Glutamatergic neuron (in vitro differentiated cells): ENCODE measurements at places on chromosomes 7 and 10. TPM values are rescaled to one million over a fixed set of nuclear protein-coding genes. Genes with fewer than 3 reads are reported as not detected.

DNA sequence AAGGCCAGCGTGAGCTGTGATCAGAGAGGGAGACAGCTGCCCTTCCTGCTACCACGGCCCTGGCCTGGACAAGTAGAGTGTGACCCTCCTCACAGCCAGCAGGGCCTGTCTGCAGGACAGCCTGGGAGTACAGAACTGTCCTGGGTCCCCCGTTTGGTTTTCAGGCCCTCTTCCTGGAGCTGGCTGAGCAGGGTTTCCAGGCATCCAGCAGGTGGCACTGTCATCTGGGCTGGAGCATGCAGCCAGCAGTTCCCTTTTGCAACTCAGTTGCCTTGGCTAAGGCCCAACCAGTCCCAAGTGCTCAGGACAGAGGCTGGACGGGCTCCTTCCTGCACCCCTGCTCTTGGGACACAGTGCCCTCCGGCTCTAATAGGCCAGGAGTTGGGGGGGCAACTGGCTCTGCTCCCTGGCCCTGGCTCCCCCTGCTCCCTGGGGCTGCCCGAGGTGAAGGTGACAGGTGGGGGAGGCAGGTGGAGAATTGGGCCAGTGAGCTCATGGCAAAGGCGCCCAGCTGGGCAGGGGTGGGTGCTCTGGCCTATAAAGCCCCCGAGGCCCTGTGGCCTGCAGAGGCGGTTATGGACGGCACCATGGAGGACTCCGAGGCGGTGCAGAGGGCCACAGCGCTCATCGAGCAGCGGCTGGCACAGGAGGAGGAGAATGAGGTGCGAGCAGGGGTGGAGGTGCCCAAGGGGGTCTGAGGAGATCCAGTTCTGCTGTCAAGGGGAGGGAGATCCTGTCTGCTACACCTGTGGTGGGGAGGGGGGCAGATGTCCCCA, at the start of gene ANKRD2:
ANKRD2 (plus strand) TSS at position 566 of the 776 bp plus-strand sequence; CDS start at position 576, 10 bp downstream.
- peak; percentile 82 for DNase-seq

GRCh38 chr10:110625356-110625894, 18.7 kb upstream of the RBM20 start:
- DNase-seq, result no peak

- no peak for DNase-seq
Measured at GRCh38 chr10:102555781-102556328, 52.1 kb downstream of the SUFU start.

The PRKCQ gene
- 1.3 TPM for total RNA-seq

The CPN1 gene
- not detected for total RNA-seq

DNA sequence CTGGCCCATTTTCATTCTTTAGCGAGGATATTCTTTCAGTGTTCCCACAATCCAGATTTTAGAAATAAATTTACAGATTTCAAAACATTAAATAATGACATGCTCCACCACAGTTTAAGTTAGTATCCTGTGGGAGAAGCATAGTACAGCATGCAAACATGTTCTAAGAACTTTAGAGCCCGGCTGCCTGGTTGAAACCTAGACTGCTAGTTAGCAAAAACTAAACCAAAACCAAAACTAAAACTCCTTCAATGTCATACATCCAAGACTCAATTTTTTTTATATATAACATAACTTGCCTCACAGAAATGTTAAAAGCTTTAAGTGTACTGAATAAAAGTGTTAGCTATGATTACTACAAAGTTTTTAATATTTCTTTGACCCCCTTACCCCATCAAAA, 17.0 kb downstream of the TRA2A start:
- no peak for DNase-seq

DNA sequence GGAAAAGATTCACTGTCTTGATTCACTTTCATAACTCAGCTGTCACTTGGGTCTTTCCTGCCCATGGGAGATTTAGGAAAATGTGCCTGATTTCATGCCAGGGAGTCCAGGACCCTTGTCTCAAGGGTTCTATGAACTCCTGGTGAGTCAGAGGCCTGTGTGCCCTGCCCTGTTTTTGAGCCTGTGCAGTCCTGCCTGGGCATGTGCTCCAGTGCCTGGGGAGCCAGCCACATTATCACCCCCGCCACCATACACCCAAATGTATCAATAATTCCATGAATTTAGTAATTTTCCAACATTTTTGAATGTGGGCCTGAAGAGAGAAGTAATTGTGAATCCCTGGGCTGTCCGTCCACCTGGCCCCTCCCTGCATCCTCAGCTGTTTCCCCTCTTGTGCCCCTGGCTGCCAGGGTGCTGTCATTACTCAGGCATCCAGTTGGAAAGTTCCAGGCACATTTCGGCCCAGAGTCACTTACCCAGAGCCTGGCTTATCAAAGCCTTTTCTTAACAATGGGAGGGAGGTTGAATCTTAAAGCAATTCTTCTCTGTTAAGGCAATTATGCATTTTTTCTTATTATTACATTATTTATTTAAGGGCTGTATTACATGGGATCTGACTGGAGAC, 287.8 kb upstream of the CDC14C start:
- no peak for DNase-seq

DNA sequence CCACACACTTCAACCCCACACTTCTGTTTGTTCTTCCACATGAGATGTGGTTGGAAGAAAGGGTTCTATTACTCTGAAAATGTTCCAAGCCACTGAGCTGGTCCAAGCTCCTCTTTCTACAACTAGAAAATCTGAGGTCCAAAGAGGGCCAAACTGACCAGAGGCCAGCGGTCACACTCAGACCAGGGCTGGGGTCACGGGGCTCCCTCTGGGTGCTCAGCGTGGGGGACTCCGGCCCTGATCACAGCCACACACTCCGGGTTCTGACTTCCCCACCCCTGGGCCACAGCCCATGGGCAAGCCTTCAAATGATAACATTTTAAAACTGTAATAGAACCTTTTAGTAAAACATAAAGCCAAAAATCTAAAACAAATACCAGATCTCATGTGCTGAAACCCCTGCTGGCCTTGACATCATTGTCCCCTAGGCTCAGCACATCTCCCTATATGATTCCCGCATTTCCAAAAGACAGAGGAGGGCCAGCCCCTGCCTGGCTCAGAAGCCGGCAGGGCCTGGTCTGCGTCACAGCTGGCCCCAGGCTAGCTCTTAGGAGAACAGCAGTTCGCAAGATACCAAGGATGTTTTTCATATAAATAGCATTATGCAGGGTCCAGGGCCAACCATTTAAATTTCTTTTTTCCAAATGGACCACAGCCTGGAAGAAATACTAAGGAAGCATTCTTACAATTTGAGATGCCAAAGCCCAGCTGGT, 3.3 kb downstream of the CRYGN start:
- DNase-seq, result no peak

- DNase-seq, result peak; percentile 20
Measured at GRCh38 chr10:131961047-131961776, 20.5 kb downstream of the BNIP3 start.

GRCh38 chr7:43647339-43647672, 64.4 kb downstream of the STK17A start:
- DNase-seq, result peak; percentile 47

DNA sequence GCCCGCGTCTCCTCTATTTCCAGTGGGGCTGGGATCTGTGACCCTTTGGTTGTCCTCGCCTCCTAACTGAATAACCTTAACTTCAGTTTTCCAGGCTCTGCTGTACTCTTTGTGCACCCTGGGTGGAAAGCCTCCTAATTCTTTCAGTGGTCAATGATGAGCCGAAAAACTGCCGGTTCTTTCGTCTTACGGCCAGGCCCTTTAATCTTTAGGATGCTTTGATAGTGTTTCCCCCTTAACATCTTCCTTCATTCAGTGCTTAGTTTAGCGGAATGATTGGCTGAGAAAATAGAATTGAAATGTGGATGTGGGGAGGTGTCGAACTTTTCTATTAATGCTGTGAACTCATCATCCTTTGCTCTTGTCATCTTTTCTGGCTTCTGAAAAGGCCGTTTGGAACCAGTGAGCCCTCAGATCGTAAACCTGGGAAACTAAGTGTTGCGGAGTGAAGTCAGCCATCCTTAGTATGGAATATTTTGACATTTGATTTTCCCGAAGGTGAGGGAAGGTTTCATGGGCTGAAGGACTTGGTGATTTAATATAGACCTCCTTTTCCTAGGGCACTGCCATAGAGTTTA, 847 bp downstream of the GARS1 start:
- DNase-seq, result no peak

- DNase-seq, result no peak
Measured at GRCh38 chr10:132611026-132611910, 73.7 kb downstream of the INPP5A start.

The GDI2 gene
- 294 TPM for total RNA-seq

The SLC26A5 gene
- total RNA-seq, result not detected

DNA sequence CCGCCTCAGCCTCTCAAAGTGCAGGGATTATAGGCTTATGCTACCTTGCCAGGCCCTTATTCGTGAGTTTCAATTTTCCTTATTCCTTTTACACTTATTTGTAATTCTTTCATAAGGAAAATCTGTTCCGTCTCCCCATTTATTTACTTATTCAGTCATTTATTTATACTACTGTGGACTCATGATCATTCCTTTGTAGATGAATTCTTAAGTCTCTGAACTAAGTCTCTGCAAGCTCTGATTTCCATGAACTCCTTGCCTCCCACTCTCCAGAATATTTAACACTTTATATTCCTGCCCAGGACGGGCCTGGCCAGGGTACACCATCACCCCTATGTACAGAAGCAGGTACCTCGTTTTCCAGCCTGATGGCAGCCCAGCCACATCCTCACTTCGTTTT, 39.4 kb downstream of the PFKFB3 start:
- DNase-seq, result no peak

DNA sequence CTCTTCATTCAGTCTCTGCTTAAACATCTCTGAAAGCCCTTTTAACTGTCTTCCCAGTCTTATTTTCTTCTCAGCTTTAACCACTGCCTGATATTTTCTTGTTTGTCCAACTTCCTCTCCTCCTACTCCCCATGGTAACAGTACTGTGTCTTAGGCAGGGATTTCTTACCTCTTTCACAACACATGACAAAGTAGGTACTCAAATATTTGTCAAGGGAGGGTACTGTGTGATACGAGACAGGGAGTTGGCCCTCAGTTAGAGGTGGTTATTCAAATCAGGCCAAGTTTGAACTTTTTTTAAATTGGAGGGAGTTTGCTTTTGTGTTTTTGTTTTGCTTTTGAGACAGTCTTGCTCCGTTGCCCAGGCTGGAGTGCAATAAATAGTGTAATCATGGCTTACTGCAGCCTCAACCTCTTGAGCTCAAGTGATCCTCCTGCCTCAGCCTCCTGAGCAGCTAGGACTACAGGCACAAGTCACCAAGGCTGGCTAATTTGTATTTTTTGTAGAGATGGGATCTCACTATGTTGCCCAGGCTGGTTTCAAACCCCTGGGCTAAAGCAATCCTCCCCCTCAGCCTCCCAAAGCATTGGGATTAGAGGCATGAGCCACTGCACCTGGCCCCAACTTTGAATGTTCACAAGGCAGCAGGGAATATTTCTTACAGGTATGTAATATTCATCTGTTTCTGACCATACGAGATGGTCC, 2.5 kb upstream of the KPNA7 start:
- no peak for DNase-seq

The ADAM22 gene
- 91.9 TPM for total RNA-seq

GRCh38 chr7:19815546-19815945, 42.1 kb upstream of the TMEM196 start:
- DNase-seq, result no peak

DNA sequence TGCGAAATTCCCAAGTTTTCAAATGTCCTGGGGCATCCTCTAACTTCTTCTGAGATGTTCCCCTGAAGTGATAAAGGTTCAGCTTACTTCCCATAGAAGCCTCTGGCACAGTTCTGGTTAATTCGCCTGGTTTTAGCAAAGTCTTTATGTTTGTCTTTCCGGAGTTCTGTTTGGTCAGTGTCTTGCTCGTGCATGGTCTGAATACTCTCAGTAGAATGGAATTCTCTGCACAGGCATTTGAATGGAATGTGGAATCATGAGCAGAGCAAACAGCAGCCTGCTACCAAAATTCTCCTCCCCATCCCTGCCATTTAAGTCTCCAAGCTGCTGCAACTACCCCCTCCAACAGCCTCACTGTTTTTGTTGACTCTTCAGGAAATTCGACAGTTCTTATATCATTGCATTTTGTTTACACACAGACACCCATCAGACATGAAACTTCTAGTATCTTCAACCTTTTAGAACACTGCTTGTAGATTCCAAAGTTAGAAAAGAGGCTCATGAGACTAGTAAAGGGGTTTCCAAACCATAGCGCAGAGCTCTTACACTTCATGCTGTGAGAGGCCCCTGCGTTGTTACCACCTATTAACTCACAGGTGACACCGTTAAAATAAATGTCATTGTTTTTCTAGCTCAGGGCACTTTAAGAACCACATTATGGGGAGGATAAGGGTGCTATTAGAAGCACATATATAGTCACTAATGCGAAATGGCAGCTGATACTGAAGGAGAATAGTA, 129.7 kb downstream of the PLCE1 start:
- no peak for DNase-seq

- no peak for DNase-seq
Measured at GRCh38 chr7:70788276-70788675, 343.7 kb upstream of the GALNT17 start.

- DNase-seq, result no peak
Measured at GRCh38 chr7:69692611-69693010, 94.3 kb downstream of the AUTS2 start.

The MLXIPL gene
- total RNA-seq, result 0.86 TPM
